ENCODE measurements at places on chromosomes 2 and 18.

GRCh38 chr2:51595836-51596235, 563.9 kb upstream of the NRXN1 start:
- no peak for DNase-seq

DNA sequence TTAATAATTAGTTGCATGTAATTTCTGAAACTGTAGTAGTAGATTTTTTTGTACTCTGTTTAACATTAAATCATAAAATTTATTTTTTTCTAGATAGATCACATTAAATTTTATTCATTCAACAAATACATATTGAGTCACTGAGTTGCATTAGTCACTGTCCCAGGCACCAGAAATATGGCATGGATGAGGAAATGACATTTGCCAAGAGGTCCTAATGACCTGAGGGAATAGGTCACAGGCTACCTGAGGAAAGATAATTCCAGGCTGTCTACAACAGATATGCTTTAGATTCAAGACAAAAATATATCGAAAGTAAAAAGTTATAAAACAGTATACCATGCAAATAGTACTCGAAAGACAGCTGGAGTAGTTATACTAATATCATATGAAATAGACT, 852.4 kb upstream of the ACVR2A start:
- DNase-seq, result no peak

DNA sequence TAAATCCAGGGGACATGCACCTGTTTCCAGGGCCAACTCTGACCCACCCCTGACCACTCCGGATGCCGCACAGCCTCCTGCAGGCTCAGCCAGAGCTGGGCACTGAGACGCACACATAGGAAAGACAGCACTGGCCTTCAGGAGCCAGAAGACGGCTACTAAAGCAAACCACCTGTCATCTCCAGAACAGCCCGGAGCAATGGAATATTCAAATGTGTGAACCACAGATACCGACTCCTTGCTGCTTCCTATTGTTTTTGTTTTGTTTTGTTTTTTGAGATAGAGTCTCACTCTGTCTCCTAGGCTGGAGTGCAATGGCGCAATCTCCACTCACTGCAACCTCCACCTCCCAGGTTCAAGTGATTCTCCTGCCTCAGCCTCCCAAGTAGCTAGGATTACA, 94.0 kb downstream of the LAMA1 start:
- no peak for DNase-seq

DNA sequence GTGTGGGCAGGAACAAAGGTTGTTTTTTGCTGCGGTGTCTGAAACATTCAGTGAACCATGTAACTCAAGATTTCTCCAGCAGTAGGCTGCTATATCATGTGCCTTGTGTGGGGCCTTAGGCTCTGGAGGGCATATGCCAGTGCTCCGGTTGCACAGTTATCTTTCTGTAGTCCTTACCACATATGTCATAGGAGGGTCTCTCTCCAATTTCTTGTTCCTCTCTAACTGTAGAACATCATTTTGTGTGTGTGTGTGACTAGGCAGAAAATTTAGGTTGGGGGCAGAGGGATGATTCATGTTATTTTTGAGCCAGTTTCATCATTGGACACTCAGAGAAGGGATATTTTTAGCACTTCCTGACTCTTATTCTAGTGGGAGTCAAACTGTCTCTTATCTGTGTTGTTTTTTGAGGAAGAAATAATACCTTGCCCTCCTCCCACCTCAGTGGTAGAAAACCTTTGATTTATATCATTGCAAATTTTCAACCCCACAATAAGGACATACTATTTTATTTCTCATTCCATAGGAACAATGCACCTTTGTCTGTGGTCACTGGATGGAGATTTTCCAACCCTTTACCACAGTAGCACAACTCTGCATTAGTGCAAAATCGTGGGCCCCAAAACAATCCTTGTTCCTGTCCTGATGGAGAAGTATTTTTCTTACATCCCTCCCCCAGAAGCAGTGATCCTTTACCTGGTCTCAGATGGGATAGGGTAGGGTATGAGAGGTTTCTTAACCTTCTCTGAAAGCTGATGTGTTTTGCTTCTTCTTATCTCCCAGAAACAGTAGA, 113.9 kb downstream of the CCDC74A start:
- DNase-seq, result no peak

GRCh38 chr2:121003391-121003790, 267.7 kb downstream of the GLI2 start:
- no peak for DNase-seq

DNA sequence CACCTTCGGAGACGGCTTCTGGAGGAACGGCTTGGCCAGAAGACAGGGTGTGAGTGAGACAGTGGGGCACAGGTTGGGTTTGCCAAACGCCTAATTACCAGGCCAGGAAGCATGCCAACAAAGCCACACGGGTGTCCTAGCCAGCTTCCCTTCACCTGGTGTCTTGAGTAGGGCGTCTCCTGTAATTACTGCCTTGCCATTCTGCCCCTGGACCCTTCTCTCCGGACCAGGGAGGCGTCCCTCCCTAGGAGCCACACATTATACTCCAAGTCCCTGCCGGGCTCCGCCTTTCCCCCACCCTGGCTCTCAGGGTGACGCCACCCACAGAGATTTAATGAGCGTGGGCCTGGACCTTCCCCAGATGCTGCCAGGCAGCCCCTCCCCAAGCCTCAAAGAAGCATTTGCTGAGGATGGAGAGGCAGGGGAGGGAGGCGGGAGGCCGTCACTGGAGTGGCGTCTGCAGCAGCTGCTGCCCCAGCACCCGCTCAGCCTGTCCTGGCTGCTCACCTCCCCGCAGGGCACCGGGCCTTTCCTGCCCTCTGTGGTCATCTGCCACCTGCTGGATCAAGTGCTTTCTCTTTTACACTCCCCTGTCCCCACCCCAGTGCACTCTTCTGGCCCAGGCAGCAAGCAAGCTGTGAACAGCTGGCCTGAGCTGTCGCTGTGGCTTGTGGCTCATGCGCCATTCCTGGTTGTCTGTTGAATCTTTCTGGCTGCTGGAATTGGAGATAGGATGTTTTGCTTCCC, 20.7 kb downstream of the FOSL2 start:
- peak; percentile 41 for DNase-seq

GRCh38 chr2:105977212-105977611, 216.9 kb downstream of the UXS1 start:
- DNase-seq, result no peak

Measured in CD4-positive, alpha-beta T cell treated with Interleukin-15 for 1 hour (primary cell).